ENCODE measurements at places on chromosomes 3 and 15. TPM values are rescaled to one million over a fixed set of nuclear protein-coding genes. Genes with fewer than 3 reads are reported as not detected.

KCNMB2 gene
- total RNA-seq: not detected

IL12A gene
- total RNA-seq: not detected

DNA sequence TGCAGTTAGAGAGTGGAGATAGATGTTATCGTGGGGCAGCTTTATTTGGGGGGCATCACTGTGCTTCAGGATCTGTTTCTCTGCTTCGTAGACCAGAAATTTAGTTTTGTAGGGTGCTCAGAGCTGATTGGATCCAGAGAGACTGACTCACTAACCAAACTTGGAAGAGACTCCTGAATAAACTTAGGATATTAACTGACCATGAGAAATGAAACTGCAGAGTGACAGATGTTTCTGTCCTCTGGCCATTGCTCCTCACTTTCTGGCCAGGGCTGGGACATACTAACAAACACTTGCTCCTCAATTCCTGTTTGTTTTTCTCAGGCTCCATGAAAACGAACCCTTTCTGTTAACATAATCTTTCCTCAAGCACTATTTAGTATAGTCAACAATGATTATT, 4.3 kb downstream of the ZNF592 start:
- H3K36me3 ChIP-seq: peaks cover 22% of the 10 kb centered on the region
- H3K27me3 ChIP-seq: no peaks in the 10 kb centered on the region
- no peak overlapping the region for H3K27ac ChIP-seq
- H3K4me1 ChIP-seq: peaks cover 56% of the 10 kb centered on the region
- H3K4me3 ChIP-seq: no peak overlapping the region

- no peaks in the 10 kb centered on the region for H3K27me3 ChIP-seq
- no peak overlapping the region for H3K27ac ChIP-seq
- H3K4me1 ChIP-seq: no peaks in the 10 kb centered on the region
- H3K4me3 ChIP-seq: no peak overlapping the region
- peaks cover 4% of the 10 kb centered on the region for H3K36me3 ChIP-seq
These were observed 54.4 kb downstream of the SLC15A2 start for GRCh38 chr3:121948641-121949040.

GRCh38 chr3:45552794-45553371, 41.7 kb upstream of the LIMD1 start:
- DNase-seq: no peak
- H3K27ac ChIP-seq: no peak overlapping the region
- H3K27me3 ChIP-seq: no peaks in the 10 kb centered on the region
- no peak overlapping the region for H3K4me3 ChIP-seq

GRCh38 chr15:37100109-37100965, at the start of gene MEIS2:
Gene MEIS2 (minus strand): TSS chr15:37100549. CDS start chr15:37099466, 1,083 bp downstream.
- H3K27me3 ChIP-seq: peaks cover 88% of the 10 kb centered on the region
- peak; percentile 51 for DNase-seq
- H3K36me3 ChIP-seq: peaks cover 9% of the 10 kb centered on the region

- no peak overlapping the region for H3K4me3 ChIP-seq
- no peak for DNase-seq
- no peaks in the 10 kb centered on the region for H3K4me1 ChIP-seq
- H3K27me3 ChIP-seq: peaks cover 3% of the 10 kb centered on the region
These were observed 334.4 kb downstream of the GBE1 start for GRCh38 chr3:81426826-81427577.

DNA sequence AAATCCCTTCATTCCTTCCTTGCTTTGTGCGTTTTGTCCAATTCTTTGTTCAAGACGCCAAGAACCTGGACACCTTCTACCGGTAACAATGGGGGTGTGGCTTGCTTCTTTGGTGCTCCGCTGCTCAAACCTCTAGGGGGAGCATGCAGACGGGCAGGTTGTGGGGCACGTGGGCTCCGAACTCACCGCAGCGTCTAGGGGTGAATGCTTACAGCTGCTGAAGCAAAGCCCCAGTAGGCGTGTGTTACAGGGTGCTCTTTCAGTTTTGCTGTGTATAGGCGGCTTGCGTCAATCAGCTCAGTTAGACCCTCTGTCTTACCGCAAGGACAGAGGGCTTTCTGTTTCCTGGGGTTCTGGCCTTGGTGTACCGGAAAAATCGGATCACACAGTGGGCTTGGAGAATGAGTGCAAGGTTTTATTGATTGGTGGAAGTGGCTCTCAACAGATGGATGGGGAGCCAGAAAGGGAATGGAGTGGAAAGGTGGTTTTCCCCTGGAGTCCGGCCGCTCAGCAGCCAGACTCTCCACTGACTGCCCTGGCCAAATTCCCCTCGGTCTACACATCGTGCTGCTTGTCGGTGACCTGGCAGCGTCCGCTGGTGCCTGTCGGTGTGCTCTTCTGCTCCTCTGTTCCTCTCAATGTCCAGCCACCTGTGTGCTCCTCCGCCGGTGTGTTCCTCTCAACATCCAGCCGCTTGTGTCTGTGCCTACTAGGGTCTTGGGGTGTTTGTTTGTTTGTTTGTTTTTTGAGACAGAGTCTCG, 1.2 kb upstream of the LRRC34 start:
- H3K27me3 ChIP-seq: no peaks in the 10 kb centered on the region
- peaks cover 19% of the 10 kb centered on the region for H3K4me1 ChIP-seq
- peak; percentile 88 for DNase-seq
- peak overlapping the region; percentile 82 for H3K4me3 ChIP-seq

- H3K27me3 ChIP-seq: no peaks in the 10 kb centered on the region
- DNase-seq: no peak
- H3K27ac ChIP-seq: no peak overlapping the region
- H3K4me3 ChIP-seq: no peak overlapping the region
These were observed 2.4 kb downstream of the CCNDBP1 start for GRCh38 chr15:43187544-43188155.

- H3K36me3 ChIP-seq: no peaks in the 10 kb centered on the region
- peak; percentile 57 for DNase-seq
- peaks cover 50% of the 10 kb centered on the region for H3K4me1 ChIP-seq
- no peaks in the 10 kb centered on the region for H3K27me3 ChIP-seq
- H3K27ac ChIP-seq: peak overlapping the region; percentile 59
These were observed 30.2 kb downstream of the ZNF710 start for GRCh38 chr15:90031231-90031791.

GRCh38 chr15:75647370-75648155, at the start of gene SNX33:
Gene SNX33 (plus strand): TSS chr15:75647912. CDS start chr15:75649103, 1,191 bp downstream.
- H3K27ac ChIP-seq: peak within 1 kb of the TSS; percentile 7
- DNase-seq: peak; percentile 77
- peak within 1 kb of the TSS; percentile 81 for H3K4me3 ChIP-seq
- H3K4me1 ChIP-seq: peaks cover 18% of the 10 kb centered on the region
- no peaks in the 10 kb centered on the region for H3K36me3 ChIP-seq

GRCh38 chr15:63323798-63324563, 46.6 kb downstream of the APH1B start:
- no peaks in the 10 kb centered on the region for H3K36me3 ChIP-seq
- H3K4me1 ChIP-seq: peaks cover 7% of the 10 kb centered on the region
- H3K27ac ChIP-seq: no peak overlapping the region
- H3K27me3 ChIP-seq: peaks cover 2% of the 10 kb centered on the region
- H3K4me3 ChIP-seq: no peak overlapping the region

GRCh38 chr3:14770591-14770990, 48.2 kb upstream of the FGD5 start:
- no peak overlapping the region for H3K27ac ChIP-seq
- H3K27me3 ChIP-seq: no peaks in the 10 kb centered on the region
- H3K36me3 ChIP-seq: no peaks in the 10 kb centered on the region

DNA sequence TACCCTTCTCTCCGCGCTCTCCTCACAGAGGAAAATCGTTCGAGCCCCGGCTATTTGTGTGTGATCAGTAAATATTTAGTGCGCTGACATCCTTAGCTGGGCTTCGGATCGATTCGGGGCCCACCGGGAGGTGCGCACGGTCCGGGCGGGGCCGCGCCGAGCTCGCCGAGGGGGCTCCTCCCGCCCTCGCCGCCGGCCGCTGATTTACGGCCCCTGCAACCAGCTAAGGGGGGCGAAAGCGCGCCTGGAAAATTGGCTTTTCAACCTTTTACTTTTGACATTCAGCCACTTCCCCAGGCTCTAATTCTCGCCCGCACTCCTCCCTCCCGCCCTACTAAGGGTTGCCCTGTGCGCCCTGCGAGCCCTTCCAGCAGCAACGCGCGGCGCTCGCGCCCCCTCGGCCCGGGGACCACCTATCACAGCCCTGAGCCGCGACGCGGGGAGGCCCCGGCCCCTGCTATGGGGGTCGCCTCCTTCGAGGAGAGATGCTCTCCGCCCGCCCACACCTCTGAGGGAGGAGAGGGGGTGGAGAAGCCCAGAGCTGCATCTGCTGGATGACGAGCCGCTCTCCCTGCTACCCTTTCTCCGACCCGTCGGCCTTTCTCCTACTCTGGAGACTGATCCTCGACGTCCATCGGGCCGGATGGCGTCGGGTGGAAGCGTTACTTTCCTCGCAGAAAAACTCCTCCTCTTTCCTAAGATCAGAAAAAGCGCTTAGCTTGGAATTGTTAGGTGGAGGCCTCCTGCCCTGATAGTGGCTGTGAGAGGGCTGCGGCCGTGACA, 7.8 kb upstream of the NR2F2 start:
- no peak overlapping the region for H3K27ac ChIP-seq
- H3K36me3 ChIP-seq: no peaks in the 10 kb centered on the region
- H3K4me1 ChIP-seq: peaks cover 9% of the 10 kb centered on the region

All from activated naive CD4-positive, alpha-beta T cell treated with anti-CD3 and anti-CD28 coated beads for 36 hours (primary cell).